ENCODE measurements at places on chromosomes 5 and 9.

DNA sequence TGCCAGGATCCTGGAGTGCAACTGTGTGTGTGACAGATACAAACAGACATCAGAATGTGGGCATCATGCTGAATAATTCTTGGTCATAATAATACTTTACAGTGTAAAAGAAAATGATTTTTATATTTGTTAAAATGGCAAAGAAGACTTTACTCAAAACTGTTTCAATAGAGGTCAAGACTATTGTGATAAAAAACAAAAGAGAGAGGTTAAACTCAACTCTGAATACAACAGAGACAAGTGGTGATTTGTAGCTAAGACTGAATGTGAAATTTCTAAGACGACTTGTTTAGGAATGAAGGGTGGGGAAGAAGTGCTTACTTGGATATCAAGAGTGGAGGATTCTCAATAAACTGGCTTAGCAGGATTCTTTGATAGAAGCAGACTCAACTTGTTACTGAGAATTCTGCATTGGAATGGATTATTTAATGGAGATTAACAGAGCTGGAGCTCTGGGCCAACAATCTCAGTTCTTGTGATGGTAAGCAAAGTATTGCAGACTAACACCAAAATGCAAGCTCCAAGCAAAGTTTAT lies 457.4 kb upstream of the CDH18 start:
- DNase-seq: no peak

- peak; percentile 17 for DNase-seq
Observed at GRCh38 chr9:134208981-134209725, 44.8 kb upstream of the RNU6ATAC start.

DNA sequence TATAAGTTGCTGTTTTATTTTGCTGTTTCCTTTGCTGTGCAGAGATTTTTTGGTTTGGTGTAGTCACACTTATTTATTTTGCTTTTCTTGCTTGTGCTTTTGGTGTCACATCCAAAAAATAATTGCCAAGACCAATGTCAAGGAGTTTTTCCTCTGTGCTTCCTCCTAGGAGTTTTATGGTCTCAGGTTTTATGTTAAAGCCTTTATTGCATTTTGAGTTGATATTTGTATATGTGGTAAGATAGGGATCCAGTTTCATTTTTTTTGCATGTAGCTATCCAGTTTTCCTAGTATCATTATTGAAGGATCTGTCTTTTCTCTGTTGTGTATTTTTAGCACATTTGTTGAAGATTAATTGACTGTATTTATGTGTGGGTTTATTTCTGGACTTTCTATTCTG lies 210.6 kb downstream of the ARHGEF28 start:
- no peak for DNase-seq

- DNase-seq: no peak
Observed at GRCh38 chr9:38316166-38316780, 76.2 kb upstream of the ALDH1B1 start.

DNA sequence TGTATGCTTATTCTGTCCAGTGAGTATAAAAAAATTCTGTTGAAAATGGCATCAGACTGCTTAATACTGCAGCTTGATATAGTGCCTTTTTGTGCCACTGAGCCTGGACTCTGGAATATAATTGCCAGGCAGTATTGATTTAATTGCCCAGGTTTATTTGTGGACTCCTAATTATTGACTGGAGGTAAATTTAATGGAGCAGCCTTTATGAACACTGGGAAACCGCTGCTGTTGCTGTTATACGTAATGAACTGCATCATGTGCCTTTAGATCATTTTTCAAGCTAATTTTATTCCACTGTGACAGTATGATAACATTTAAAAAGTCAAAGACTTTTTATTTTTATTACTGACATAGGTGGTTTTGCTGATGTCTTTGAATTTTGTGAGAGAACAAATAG lies 90.2 kb upstream of the SH3GL2 start:
- DNase-seq: no peak

DNA sequence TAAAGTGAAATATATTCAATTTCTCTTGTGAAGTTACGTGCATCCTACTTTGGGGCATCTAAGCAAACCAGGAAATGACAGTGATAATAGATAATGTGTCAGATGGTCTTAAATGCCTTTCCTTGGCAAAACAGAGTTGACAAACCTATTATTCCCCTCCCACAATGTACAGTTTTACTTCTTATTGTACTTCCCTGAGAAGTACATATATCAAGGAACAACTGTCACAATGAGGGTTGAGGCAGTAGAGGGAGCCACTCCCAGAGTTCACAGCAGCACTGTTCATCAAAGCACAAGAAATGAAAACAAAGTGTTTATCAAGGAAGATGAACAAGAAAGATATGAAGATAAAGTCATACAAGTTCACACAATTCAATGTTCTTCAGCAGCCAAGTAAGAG lies 41.1 kb downstream of the ELAVL2 start:
- DNase-seq: no peak

DNA sequence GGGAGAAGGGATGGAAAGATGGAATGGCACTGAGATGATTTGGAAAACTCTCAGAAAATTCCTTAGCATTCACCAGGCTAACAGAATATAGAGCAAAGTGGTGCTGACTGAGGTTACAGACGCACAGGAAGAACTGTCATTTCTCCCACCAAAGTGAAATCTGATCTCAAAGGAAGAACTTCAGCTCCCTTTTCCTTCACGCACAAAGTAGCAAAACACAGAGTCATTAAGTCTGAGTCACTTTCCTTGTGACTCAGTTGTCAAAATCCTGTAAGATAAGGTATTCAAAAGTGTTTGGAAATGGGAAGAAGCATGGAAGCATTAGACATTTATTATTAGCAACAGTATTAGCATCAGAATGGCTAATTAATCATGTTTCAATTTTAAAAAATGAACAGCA lies 11.7 kb downstream of the MPDZ start:
- DNase-seq: no peak

DNA sequence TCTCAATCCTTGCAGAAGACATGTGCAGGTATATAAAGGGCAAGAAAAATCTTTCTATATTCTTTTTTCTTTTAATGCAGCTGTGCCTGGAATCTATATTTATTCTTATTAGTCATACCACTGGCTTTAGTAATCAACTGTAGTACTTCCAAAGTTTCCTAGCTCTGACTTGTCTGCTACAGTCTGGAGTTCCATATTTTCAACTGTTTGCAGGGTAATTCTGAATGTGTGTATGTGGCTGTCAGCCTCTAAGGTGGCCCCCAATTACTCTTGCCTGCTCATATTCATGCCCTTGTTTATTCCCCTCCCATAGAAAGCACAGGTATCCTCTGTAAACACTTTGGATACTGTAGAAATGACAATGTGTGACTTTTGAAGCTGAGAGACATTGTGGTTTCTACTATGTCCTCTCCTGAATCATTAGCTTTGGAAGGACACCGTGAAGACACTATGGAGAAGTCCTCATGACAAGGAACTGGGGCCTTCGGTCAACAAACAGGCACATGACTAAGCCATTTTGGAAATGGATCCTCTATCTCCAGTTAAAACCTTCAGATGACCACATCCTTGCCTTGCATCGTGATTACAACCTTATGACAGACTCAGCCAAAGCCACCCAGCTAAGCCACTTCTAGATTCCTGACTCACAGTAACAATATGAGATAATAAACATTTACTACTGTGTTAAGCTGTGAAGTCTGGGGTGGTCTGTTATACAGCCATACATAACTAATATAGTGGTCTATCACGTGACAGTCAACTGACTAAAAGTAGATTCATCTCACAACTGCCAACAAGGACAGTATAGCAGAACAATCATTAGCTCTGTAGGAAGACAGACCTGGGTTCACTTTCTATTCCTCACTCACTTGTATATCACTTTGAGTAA lies 49.5 kb upstream of the SUSD1 start:
- DNase-seq: no peak

- no peak for DNase-seq
Observed at GRCh38 chr5:74521401-74521800, 119.1 kb downstream of the ENC1 start.

- no peak for DNase-seq
Observed at GRCh38 chr5:141031006-141031405, 20.2 kb upstream of the PCDHB1 start.

DNA sequence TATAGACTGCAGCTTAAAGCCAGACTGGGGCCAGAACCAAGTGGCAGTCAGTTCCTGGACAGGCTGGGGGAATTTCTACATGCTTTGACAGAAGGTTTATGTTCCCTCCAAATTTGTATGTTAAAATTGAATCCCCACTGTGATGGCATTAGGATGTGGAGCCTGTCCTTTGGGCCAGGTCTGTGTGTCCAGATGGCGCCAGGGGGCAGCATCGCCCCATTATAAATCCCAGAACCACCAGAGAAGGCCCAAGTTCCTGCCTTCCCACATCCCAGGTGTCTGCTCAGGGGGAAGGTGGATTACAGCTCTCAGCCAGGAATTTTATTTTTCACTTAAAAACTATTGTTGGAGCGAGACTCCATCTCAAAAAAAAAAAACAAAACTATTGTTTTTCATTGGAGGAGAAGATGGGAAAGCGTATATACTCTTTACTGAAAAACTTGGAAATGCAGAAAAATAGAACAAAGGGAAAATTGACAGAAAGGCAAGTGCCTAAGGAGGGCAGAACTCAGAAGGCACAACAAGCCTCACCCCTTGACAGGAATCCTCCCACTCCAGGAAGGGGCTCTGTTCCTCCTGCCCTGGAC lies 5.0 kb downstream of the IL3 start:
- no peak for DNase-seq

DNA sequence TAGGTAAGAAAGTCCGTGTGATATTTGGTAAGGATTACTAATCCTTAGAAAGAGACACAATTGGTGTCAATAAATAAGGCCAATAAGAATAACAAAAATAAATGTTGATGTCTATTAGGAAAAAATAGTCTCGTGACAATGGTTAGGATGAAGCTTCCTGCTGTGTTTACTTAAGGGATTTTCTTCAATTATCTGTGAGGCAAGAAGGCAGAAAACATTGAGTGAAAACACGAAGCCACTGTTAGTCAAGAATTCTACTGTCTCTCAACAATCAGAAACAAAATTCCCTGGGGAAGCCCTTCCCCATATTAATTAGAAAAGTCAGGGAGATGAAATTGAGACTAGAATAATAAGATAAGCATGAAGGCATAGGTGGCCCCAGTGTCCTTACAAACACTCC lies 149.0 kb downstream of the SYK start:
- DNase-seq: no peak

GRCh38 chr9:4984171-4984620 lies 876 bp upstream of the JAK2 start:
- no peak for DNase-seq

DNA sequence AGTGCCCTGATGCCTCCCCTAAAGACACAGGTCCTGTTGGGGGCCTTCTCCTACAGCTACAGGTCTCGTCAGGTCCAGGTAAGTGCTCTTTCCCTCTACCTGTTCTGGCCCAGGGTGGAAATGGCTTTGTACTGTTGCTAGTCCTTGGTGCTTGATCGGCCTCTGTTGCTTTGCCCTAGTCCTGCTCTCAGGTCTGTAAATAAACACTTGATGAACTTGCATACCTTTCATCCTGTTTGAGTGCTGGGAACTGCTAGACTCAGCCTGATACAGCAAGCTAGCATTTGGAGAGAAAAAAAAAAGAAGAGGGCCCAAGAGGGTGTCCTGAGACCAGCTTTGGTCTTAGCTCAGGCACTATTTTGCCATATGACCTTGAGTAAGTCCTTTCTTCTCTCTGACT lies 21.8 kb upstream of the ZNF618 start:
- no peak for DNase-seq

DNA sequence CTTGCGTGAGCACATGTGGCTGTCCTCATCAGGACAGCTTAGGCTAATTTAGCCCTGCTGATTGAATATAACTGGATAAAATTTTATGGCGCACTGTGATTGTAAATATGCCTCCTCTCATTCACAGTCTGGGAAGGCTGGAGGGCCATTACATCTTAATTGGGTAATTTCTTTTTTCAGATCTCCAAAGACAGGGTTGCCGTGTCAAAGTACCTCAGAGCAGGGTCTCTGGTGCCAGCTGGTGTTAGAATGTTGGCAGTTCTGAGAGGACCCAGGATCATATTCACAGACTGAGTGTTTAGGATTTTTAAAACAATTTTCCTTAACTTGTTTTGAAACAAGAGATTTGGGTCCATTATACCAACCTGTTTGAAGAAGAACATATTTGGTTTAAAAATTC lies 455.7 kb upstream of the TLE4 start:
- DNase-seq: no peak

DNA sequence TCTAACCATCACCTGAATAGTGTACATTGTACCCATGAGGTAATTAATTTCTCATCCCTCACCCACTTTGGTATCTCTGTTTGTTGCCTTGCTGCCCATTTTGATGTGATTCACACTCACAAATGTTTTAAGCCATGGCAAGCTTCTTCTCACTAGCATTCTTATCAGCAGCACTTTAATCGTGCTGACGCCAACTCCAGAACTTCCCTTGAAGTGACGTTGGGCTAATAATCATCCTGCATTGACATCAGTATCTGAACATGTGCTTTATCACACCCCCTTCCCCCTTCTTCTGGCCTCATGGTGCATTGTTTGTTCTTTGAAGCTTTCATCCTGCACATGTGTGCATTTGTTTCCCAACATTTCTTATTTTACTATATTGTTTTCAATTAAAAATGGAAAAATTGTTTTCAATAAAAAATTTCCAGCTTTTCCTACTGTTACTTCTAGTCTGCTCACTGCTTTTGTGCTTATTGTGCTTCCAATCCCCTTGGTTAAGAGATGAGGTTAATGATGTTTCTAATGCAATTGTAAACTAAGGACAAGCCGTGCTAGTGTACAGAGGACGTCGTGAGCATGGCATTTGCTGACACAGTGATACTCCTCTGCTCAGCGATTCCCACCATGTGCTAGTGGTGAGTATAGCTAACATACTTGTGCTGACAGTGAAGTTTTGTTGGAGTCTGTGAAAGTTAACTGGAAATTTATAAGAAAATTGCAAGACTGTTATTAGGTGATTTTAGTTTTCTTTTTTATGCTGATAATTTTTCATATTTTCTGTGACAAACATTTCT lies 238.5 kb downstream of the KDM4C start:
- DNase-seq: no peak

All from ovary (tissue), 10 donors.